Urinary bladder (tissue), 4 donors: ENCODE measurements at places on chromosomes 6 and 20.

DNA sequence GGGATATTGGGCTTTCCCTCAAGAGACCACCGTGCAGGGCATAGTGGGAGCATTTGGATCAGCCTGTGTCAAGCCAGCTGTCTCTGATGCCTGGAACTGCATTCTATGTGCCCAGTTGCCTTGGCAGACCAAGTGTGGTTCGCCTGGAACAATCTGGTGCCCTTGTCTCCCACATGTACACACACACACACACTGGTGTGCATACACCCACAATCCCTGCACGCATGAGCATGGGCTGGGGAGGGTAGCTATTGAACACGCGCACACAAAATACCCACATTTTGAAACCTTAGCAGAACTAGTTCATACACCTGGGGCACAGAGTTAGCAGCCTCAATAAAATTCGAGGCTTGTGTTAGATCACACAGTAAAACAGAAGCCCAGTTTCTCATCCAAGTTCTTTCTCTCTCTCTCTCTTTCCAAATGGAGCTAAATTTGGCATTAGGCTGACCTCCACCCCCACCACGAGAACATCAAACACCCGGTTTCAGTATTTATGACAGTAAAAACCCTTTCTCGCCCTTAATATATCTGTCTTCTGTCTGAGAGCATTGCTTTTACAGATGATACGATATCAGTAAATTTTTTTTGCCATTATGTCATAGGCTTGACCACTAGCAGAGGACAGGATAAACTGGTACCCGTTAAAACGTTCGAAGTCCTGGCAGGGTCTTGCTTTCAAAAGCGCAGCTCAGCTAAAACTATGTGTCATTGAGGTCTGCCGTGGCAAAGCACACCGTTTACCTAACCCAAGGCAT lies 18.2 kb upstream of the NFATC2 start:
- DNase-seq = no peak

DNA sequence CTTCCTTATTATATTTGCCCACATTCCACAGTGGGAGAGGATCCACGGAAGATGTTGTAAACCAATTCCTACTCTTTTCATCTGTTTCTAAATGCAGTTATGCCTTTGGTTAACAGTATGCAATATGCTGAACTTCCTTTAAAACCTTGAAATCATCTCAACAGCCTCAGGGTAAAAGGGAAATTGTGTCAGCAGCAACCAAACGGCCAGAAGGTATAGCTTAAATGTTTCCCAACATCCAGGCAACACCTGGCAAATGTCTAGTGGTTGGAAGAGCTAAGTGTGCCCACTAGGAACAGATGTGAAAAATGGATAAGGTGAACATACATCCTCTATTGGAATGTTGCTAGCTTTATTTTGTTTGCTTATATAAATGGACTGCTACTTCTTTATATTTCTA lies 164.8 kb downstream of the FAXC start:
- DNase-seq = no peak

DNA sequence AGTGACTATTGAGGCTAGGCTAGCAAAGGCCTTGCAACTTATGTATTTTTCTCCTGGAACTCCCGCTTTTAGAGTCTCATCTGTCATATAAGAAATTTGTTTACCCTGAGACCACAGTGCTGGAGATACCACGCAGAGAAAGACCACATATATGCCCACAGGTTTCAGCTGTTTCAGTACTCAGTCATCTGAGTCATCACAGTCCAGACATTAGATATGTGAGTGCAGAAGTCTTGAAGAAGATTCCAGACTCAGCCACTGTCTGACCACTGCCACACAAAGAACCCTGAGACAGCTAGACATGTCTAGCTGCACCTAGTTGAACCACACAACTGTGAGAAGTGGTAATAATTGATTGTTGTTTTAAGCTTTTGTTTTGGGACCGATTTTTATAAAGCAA lies 648.3 kb downstream of the EPM2A start:
- no peak for DNase-seq

DNA sequence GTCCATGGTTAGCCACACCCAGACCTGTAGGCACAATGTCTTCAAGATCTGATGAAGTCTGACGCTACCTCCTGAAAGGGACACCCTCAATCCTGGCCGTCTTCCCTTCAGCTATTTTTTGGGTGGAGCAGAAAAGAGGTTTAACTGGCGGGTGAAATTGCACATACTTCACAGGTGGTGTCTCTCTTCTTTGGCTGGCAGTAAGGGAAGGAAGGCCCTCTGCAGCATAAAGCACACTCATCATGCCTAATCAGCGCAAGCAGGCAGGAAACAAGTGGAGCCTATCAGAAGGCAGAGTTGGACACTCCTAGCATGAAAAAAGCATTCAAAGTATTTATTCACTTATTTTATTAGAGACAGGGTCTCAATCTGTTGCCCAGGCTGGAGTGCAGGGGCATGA lies 32.9 kb downstream of the PNLDC1 start:
- no peak for DNase-seq

- DNase-seq = no peak
Measured at GRCh38 chr20:40322941-40323340, 366.1 kb downstream of the MAFB start.

GRCh38 chr6:72267470-72267869 lies 354.4 kb upstream of the KCNQ5 start:
- no peak for DNase-seq

- no peak for DNase-seq
Measured at GRCh38 chr6:159729598-159730331, 2.5 kb downstream of the WTAP start.

- DNase-seq = no peak
Measured at GRCh38 chr6:114039841-114040240, 68.9 kb upstream of the HDAC2 start.

GRCh38 chr20:36153736-36154699 lies 522 bp upstream of the EPB41L1 start:
- peak; percentile 51 for DNase-seq

DNA sequence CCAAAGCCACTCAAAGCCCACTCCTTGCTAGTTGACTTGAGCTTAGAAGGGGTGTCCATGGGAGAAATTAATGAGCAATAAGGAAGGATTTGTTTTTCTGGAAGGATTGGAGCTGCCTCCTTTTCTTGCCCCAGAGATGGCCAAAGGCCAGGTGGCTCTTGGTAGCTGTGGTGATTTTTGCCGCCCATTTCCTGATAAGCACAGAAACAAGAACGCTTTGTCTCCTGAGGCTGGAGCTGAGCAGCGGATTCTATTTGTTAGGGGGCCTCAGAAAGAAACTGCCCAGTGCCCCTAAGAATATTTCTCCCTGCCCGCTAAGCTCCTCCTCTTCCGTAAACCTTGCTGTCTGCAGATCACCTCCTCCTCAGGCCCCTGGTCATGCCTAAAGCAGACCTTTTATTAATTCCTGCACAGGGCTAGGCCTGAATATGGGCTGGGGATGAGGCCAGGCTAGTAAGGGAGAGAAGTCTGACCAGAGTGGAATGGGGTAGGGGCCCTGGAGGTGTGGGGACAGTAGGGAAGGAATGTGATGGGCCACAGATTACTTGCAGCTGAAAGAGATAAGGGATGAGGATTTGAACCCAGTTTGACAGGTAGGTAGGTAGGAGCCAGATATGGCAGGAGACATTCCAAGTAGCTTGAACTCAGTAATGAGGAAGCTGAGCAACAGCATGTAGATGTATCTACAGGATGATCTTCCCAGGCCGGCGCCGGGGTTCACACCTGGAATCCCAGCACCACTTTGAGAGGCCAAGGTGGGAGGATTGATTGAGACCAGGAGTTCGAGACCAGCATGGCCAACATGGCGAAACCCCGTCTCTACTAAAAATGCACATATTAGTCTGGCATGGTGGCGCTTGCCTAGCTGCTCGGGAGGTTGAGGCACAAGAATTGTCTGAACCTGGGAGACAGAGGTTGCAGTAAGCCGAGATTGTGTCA lies 71.2 kb upstream of the NAA20 start:
- DNase-seq = no peak

DNA sequence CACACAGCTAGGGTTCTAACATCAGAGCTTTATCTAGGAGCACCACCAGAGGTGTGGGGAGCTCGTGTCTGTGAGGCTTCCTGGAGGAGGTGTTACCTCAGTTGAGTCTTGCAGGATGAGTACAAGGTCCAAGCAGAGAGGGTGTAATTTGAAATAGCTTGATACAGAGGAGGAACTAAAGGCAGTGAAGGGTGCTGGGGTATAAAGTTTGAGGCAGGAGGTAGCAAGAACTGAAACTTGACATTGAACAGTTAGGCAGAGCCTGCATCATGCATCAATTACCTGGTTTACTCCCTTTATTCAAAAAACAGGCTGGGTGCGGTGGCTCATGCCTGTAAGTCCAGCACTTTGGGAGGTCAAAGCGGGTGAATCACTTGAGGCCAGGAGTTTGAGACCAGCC lies 241.2 kb downstream of the UST start:
- DNase-seq = no peak

DNA sequence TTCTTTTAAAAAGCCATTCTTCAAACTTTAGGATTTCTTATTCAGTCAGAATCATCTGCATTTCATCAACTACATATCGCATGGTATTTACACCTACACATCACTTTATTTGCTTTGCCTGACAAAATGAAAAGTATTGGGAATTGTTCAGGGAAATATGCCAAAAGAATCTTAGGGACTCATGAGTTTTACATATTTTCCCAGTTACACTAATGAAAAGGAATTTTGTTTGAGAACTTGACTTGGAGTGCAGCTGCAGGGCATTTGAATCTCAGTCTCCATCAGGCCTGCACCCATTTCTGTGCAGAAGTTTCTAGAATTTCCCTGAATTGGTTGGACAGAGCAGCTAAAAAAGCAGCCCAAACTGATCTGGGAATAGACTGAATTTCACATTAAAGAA lies 65.3 kb downstream of the MTHFD1L start:
- DNase-seq = no peak

DNA sequence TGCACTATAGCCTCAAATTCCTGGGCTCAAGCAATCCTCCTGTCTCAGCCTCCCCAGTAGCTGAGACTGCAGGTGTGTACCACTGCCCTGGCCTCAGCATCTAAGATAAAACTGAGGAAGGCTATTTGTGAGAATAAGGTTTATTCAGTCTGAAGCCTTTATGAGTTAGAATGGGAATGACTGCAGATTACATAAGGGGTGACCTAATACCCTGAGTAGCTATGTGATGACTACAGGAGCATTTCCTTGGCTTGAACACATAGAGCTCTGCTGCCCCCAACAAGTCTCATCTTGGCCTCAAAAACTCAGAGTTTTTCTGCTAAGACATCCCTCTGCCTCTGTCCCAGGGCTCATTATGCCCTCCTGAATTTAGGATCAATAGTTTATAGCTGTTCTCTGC lies 7.6 kb downstream of the GSS start:
- no peak for DNase-seq

DNA sequence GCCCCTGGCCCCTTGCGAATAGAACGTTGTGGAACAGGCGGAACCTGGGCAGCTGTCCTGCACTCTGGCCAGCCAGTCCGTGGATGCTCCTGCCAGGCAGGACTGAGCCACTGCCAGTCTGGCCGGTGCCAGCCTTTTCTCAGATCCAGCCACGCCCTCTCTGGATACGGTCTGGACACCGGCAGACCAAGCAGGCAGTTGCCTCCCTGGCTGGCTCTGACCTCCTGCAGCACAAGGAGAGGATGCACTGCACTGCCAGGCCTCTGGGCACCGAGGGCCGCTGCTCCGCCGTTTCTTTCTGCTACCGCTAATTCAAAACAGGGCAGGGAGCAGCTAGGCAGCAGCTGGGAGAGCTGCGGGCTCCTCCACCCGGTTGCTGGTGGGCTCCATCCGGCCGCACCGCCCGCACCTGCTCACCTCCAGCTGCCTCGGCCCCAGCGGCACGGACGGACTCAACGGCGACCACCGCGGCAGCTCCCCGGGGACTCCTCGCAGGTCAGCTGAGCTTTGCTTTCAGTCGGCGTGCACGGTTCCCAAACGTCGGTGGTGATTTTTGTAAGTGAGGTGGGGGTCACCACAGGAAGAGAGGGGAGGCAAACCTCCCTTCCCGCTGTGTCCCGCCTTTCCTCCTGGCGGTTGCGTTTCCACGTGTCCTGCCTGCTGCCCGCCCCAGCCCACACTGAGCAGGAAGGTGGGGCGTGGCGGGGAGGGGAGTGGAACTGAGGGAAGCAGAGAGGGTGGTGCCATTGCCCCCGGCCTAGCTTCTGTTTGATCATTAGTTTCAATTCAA lies 30.3 kb upstream of the AFDN start:
- DNase-seq = no peak

- no peak for DNase-seq
Measured at GRCh38 chr6:108622641-108623298, 62.1 kb downstream of the FOXO3 start.

DNA sequence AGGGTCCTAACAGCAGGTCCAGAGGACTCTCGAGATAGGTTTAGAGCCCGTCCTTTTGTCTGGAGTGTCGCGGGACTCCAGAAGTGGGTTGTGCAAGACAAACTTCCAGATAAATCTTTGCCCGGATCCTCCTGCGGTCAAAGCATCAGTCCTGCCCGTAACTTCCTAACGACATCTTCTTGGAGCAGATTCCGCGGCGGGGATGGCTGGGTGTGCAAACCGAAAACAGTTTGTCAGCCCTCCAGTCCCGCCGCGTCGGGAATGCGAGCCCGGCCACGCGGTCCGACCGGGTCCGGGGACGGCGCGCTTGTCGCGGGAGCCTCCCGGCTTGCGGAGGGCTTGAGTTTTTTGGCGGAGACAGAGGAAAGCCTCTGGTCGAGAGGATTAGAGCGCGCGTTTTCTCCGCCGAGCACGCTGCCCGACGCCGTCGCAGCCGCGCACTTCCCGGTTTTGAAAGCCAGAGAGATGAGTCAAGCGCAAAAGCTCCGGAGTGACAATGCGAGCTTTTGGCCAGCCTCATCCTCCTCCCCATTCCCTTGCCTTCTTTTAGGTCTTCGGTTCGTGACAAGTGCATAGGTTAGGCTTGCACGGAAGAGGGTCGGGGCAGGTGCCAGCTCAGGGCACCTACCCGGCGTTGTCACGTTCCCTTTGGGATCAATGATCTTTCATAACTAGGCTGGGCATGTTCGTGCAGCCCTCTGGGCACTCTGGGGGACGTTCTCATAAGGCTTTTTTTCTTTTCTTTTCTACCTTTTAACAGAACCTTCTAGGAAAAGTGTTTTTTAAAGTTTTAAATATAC lies 91.3 kb upstream of the PRDM1 start:
- DNase-seq = no peak

- no peak for DNase-seq
Measured at GRCh38 chr6:133340557-133340956, 99.4 kb downstream of the EYA4 start.

DNA sequence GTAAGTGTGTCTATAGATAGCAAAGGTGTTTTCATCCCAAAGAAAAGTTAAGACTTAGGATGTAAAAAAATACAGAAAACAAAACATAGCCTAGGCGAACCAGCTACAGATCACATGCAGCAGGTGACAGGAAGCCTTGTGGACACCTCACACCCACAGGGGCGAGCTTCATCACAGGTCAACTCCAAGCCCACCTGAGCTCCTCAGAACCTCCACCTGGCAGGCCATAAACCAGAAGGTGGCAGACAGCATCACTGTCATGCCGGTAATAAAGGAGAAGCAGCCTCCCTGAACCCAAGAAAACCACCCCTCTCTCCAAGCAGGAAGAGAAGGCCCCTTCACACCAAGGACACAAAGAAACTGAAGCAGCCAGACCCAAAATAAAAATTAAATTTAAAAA lies 1.0 kb downstream of the RALGAPA2 start:
- DNase-seq = no peak

- no peak for DNase-seq
Measured at GRCh38 chr6:82362144-82362543, 1.5 kb upstream of the TPBG start.

GRCh38 chr6:32945108-32945760 lies 4.4 kb upstream of the HLA-DMB start:
- no peak for DNase-seq
